ENCODE measurements at places on chromosomes 6 and 20. TPM values are rescaled to one million over a fixed set of nuclear protein-coding genes. Genes with fewer than 3 reads are reported as not detected.

- DNase-seq: no peak
- peak overlapping the region; percentile 33 for H3K4me3 ChIP-seq
- H3K27me3 ChIP-seq: no peaks in the 10 kb centered on the region
These were observed 16.0 kb downstream of the MARCKS start for GRCh38 chr6:113873043-113873667.

DNA sequence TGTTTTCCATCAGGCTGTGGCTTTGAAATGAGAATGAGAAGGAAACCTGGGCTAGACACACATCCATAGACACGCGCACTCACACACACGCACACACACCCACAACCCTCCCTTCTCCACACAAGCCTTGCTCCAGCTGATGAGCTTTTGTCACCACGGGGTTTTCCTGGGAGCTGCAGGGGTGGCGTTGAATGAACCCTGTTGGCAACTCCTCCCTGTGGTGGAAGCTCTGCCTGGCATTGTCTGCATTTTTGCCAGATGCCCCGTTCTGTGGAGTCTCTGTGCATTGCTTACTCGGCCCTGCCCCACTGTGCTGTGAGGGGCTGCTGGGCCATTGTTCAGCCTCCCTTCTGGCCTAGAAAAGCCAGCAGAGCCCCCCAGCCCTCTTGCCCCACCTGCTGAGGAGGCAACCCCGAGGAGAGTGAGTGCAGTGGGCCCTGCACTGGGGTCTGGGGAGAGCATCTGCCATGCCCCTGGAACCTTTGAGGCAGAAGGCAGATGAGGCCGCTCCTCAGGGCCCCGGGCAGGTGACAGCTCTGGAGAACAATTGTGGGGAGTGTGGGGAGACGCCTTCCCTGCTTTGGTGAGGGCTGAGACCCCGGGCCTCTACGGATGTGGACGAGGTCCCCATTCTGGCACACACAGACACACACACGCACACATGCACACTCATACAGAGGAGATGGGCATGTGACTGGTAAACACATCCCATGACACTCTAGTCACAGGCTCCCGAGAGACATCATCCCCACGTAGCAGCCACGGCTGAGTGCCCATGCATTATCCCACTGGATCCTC, 9.9 kb downstream of the ADIG start:
- H3K4me1 ChIP-seq: no peaks in the 10 kb centered on the region
- no peaks in the 10 kb centered on the region for H3K36me3 ChIP-seq
- DNase-seq: no peak
- H3K27ac ChIP-seq: no peak overlapping the region
- peaks cover 2% of the 10 kb centered on the region for H3K27me3 ChIP-seq

- H3K27me3 ChIP-seq: no peaks in the 10 kb centered on the region
- DNase-seq: no peak
- H3K27ac ChIP-seq: no peak overlapping the region
- H3K4me3 ChIP-seq: no peak overlapping the region
- H3K4me1 ChIP-seq: no peaks in the 10 kb centered on the region
- H3K36me3 ChIP-seq: no peaks in the 10 kb centered on the region
These were observed 98.7 kb downstream of the SULF2 start for GRCh38 chr20:47686545-47686944.

DNA sequence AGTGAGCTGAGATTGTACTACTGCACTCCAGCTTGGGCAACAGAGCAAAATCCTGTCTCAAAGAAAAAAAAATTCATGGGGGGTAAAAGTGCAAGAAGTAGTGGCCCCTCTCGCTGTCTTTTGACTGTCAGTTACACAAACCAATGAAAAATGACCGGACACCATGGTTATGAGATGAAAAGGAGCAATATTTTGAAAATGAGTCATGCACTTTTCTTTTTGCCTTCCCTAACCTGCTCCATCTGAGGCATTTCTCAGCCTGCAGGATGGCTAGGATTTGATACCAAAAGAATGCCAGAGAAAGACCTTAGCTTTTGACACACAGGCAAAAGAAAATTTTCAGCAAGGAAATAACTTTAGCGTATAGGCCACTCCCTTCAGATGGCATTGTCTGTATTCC, 181.7 kb upstream of the ARID1B start:
- H3K27ac ChIP-seq: no peak overlapping the region
- peaks cover 19% of the 10 kb centered on the region for H3K4me1 ChIP-seq
- DNase-seq: no peak
- no peak overlapping the region for H3K4me3 ChIP-seq
- no peaks in the 10 kb centered on the region for H3K36me3 ChIP-seq
- H3K27me3 ChIP-seq: no peaks in the 10 kb centered on the region

- no peak overlapping the region for H3K4me3 ChIP-seq
- DNase-seq: peak; percentile 86
- no peaks in the 10 kb centered on the region for H3K27me3 ChIP-seq
- no peak overlapping the region for H3K27ac ChIP-seq
These were observed 292.1 kb downstream of the SOX4 start for GRCh38 chr6:21885532-21886114.

DNA sequence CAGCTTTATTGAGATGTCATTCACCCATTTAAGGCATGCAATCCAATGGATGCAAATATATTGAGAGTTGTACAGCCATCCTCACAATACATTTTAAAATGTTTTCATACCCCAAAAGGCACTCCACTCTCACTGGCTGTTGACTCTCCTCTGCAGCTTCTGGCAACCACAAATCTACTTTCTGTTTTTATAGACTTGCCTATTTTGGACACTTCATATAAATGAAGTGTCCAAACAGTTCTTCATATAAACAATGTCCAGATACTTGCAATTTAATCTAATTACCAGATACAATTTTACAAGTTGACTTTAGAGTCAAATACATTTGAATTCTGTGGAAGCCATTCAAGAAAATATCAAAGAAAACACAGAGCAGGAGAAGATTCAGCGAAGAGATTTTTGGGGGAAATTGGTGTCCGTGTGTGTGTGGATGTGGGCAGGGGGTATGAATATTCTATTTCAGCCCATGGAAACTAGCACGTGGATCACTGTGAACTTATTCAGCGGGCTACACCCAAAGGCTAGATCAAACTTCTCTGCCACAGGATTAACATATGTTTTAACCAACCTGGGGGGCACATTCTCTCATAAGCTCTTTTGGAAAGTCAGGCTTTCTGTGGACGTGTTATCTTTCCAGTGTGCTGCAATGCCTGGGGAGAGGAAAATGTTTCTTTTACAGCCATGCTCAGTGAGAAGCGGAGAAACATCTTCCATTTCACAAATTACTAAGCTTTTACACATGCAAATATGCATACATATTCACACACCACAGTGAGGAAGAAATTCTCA, 73.9 kb downstream of the PLG start:
- no peak overlapping the region for H3K4me3 ChIP-seq
- H3K36me3 ChIP-seq: no peaks in the 10 kb centered on the region
- no peaks in the 10 kb centered on the region for H3K27me3 ChIP-seq
- no peak overlapping the region for H3K27ac ChIP-seq
- peak; percentile 85 for DNase-seq
- no peaks in the 10 kb centered on the region for H3K4me1 ChIP-seq

DNA sequence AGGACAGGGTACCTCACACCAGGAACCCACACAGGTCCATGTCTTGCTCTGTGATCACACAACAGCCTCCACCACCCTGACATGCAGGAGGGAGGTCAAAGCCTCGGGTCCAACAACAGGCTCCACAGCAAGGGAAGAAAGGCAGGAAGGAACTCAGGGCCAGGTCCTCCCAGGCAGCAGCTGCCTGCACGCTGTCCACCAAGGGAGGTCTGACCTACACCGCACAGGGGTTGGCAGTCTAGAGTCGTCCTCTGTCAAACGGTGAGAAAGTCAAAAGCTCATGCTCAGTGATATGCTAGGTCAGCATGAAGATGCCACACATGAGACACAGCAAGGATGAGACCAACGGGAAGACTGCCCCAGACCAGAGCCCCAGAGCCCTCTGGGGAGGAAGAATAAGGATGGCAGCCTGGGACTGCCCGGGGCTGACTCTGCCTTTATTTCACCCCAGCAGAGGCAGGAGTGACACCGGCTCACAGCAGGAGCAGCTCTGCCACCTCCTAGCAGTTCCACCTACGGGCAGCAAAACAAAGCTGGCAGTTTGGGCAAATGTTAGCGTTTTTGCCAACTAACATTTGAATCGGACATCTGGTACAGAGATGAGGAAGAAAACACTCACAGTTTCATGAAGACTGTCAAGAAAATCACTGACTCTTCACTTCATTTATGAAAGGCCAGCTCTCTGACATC, 8.5 kb downstream of the GMEB2 start:
- H3K4me1 ChIP-seq: no peaks in the 10 kb centered on the region
- no peak for DNase-seq
- H3K36me3 ChIP-seq: no peaks in the 10 kb centered on the region
- H3K27ac ChIP-seq: no peak overlapping the region

DNA sequence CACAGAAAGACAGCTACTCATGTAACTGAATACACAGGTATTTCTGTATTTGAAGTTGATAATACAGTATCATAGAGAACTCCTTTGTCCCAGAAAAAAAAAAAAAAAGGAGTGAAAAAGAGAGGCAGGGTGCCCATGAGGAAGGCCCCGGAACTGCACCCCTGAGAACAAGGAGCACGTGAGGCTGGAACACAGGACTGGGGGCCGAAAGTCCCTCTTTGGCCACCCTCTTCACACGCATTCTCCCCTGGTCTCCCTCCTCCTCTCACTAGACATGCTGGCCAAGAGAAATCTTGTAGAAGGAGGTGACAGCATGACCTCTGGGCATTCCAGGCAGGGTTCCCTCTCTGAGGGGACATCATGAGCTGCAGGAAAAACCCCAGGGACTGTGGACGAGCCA, 62.7 kb upstream of the TRAF3IP2 start:
- peaks cover 6% of the 10 kb centered on the region for H3K36me3 ChIP-seq
- no peaks in the 10 kb centered on the region for H3K27me3 ChIP-seq
- no peak overlapping the region for H3K27ac ChIP-seq
- H3K4me3 ChIP-seq: no peak overlapping the region
- DNase-seq: peak; percentile 34

GRCh38 chr6:135572051-135572450, 74.5 kb upstream of the AHI1 start:
- no peak overlapping the region for H3K4me3 ChIP-seq
- no peak overlapping the region for H3K27ac ChIP-seq
- no peaks in the 10 kb centered on the region for H3K27me3 ChIP-seq
- no peaks in the 10 kb centered on the region for H3K4me1 ChIP-seq

- H3K4me1 ChIP-seq: no peaks in the 10 kb centered on the region
- H3K36me3 ChIP-seq: no peaks in the 10 kb centered on the region
- no peak overlapping the region for H3K27ac ChIP-seq
- H3K4me3 ChIP-seq: no peak overlapping the region
- H3K27me3 ChIP-seq: no peaks in the 10 kb centered on the region
These were observed 11.8 kb upstream of the GSTA1 start for GRCh38 chr6:52815167-52816092.

DNA sequence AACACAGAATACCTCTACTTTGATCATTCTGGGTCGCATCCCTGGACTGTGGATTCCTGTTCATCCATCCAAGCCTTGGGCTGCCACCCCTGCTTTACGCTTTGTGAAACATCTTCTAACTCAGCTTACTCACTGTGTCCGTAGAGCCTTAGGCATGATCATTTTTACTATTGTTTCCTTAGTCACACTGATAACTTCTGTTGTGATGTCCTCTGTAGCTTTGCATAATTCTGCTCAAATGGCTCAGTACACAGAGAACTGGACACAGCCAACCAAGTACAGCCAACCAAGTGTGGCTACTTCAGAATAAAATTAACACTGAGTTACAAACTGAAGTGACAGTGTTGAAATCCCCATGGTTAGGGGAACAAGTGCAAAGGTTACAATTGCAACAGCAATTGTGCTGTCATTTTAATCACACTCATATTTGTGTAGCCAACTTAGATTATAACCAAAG, 8.6 kb upstream of the FKBP1A start:
- H3K4me3 ChIP-seq: no peak overlapping the region
- no peaks in the 10 kb centered on the region for H3K27me3 ChIP-seq
- no peaks in the 10 kb centered on the region for H3K4me1 ChIP-seq
- no peak for DNase-seq

DNA sequence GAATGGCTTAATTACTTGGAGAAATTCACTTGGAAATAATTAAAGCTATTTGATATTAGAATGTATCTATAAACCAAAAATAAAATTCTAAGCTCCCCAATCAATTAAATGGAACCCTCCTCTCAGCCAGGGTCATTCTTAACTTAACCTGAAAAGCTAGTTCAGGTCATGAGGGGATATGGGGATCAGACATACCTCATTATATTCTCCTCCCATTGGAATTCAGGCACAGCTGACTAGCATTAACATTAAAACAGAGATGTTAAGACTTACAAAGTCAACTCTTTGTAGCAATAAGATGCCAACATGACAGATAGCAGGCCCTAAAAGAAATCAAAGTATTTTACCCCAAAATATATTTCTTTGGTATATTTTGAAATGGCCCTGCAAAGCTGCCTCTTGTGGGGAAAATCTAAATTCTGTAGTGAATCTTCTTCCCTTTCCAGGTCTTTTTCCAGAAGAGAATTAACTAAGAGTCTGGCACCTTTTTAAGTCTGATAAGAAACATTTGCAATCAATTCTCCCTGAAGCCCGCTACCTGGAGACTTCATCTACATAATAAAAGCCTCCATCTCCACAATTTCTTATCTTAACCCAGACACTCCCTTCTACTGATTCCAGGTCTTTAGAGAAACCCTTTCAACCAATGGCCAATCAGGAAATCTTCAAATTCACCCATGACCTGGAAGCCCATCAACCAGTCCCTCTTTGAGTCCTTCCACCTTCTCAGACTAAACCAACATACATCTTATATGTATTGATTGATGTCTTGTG, 231.2 kb downstream of the ADGB start:
- no peaks in the 10 kb centered on the region for H3K4me1 ChIP-seq
- no peak overlapping the region for H3K4me3 ChIP-seq
- no peaks in the 10 kb centered on the region for H3K36me3 ChIP-seq
- no peaks in the 10 kb centered on the region for H3K27me3 ChIP-seq
- no peak overlapping the region for H3K27ac ChIP-seq
- no peak for DNase-seq

GRCh38 chr20:13101706-13102105, 92.9 kb downstream of the SPTLC3 start:
- no peaks in the 10 kb centered on the region for H3K27me3 ChIP-seq
- no peak for DNase-seq
- no peak overlapping the region for H3K27ac ChIP-seq
- no peaks in the 10 kb centered on the region for H3K36me3 ChIP-seq
- no peak overlapping the region for H3K4me3 ChIP-seq

GRCh38 chr20:44010162-44010704, 95.6 kb downstream of the TOX2 start:
- no peak for DNase-seq
- peaks cover 6% of the 10 kb centered on the region for H3K4me1 ChIP-seq
- H3K27ac ChIP-seq: no peak overlapping the region

DNA sequence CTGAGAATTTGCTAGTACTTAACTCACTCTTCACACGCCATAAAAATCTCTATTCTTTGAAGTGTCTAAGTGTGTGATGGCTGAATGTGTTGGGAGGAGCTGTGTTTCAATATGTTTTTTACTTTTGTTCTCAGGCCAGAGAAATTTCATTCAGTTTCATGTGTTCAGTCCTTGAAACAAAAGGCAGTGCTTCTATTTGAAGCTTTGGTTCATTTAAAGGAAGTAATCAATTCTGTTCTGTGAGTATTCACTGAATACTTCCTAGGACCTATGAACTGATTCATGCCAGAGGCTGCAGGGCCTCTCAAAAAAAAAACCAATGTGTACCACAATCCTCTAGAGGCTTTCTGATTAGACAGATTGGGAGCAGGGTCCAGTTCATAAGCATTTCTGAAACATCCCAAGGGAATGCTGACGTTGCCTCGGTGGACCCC, 12.4 kb upstream of the F13A1 start:
- no peaks in the 10 kb centered on the region for H3K36me3 ChIP-seq
- peaks cover 10% of the 10 kb centered on the region for H3K4me1 ChIP-seq
- no peak overlapping the region for H3K4me3 ChIP-seq
- H3K27me3 ChIP-seq: no peaks in the 10 kb centered on the region
- H3K27ac ChIP-seq: no peak overlapping the region

Gene TBX18
- 1.3 TPM for total RNA-seq

Gene RIN2
- total RNA-seq: 85.0 TPM

Gene FAXC
- total RNA-seq: 5.9 TPM

Gene BNIP5
- 0.09 TPM for total RNA-seq
